ENCODE measurements at places on chromosomes 5 and 9.
A peak's percentile ranks its signal among the peaks of the same experiment; 100 is the strongest.

DNA sequence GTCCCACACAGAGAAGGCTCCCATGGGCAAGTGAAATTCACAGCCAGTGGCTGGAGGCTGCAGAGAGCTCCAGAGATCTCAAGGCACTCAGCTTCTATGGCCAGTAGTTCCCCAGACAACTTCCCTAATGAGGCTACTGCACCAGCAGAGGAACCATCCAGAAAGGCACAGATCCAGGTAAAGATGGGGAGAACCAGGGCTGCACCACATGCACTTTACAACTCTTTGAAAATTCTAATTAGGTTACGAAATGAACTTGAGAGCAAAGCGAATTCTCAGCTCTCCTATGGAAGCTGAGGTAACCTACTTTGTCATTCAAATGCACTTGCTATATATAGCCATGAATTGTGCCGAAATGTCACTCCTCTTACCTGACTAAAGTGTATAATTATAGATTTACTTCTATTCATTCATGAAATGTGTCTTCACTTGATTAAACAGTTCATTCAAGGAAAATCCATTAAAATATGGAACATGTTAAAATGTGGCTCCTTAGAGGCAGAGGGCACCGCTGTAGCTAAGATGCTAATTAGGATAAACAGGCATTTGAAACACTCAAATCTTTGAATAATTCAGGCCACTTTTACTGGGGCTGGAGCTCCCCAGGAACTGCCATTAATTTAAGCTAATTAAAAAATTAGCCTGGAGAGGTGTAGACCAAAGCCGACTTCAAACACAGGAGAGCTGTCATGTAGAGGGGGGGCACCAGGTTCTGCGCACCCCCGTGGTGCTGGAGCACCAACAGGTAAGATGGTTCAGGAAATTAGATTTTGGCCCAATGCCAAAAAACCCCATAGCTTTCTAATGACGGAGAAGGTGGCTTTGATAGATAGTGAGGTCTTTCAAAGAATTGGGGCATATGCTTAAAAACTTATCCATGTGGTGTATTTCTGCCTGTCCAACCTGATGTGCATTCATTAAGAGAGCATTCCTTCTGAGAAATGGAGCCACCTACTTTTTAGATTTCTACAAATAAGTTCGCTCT is 204.1 kb downstream of the GABBR2 start:
- no peak for DNase-seq

GRCh38 chr5:72177538-72177937 is 70.3 kb downstream of the MAP1B start:
- no peak for DNase-seq

- no peak for DNase-seq
These were observed 12.5 kb downstream of the KCNT1 start for GRCh38 chr9:135714242-135715055.

- DNase-seq, result no peak
These were observed 27.1 kb upstream of the NFIB start for GRCh38 chr9:14340994-14341393.

DNA sequence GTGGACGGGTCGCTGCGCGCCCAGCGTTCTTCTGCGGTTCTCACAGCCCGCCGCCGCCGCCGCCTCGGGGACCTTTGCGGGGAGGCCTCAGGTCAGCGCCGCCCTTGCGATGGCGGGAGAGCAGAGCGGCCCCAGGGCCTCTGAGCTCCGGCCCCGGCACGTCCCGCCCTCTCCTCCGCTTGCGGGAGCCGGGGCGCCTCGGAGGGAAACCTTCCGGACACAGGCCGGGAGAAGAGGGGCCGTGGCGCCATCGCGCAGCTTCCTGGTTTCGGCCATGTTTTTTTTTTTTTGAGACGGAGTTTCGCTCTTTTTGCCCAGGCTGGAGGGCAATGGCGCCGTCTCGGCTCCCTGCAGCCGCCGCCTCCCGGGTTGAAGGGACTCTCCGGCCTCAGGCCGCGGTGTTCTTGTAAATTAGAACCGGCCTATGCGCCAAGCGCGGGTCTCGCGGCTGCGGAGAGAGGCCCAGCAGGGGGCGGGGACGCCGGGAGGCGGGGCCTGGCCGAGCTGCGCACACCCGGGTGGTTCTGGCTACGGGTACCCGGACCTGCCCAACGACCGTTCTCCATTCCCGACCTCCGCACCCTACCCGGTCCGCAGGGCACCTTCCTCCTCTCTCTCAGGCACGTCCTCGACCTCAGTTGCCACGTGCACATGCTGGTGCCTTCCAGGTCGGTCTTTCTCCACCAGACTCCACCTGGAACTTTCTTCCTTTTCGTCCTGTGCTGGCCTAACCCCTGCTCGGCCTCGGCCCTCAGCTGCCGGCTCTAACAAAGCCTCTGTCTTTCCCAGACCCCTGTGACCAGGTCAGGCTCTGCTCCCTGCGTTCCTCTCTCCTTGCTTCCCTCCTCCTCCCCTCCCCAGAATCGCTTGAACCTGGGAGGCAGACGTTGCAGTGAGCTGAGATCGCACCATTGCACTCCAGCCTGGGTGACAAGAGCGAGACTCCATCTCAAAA is 28.8 kb upstream of the MGAT1 start:
- peak; percentile 74 for DNase-seq

- no peak for DNase-seq
These were observed 43.9 kb downstream of the SHLD3 start for GRCh38 chr5:65668696-65669095.

DNA sequence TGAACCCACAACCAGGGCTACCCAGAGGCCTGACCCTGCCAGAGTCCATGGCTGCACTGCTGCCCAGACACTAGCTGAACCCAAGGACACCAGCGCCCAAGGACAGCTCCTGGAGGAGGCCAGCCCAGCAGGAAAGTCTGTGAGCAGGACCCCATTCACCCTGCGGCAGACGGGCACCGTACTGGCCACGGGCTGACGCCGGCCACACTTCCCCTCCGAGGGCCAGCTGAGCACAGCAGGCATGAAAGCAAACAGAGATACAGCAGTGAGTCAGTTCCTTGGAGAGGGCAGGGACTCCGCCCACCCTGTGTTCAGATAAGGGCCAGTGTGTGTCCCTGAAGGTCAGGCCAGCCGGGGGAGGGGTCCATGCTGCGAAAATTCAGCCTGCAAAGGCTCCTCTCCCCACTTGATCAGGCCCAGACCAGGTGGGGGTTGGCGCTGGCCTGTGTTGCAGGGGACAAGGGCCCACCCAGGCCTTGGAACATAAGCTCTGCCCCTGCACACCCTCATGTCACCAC is 3.2 kb downstream of the RNF208 start:
- no peak for DNase-seq

DNA sequence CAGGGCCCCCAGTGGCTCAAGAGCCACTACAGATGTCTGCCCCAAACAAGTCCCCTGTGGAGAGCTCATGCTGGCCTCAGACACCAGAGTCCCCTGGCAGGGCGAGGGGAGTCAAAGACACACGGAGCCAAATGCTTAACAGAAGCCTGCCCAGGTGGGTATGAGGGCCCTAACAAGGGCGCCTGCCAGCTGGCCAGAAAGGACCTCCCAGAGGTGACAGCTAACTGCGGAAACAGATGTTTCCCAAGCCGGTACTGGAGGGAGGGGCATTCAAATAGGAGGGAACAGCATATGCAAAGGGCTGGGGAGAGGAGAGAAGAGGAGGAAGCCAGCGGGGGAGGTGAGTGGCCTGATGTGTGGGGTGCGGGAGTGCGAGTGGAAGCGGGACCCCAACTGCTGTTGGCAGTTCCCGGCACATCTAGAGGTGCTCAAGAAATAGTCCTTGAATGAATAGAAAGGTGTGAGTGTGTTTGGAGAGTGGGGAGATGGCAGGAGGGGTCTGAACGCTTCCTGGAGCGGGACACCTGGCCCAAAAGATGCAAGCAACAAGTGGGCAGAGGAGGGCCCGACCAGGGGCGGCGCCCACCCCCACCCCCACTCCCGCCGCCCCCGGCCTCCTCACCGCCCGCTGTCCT is 824 bp downstream of the MXD3 start:
- DNase-seq, result no peak

DNA sequence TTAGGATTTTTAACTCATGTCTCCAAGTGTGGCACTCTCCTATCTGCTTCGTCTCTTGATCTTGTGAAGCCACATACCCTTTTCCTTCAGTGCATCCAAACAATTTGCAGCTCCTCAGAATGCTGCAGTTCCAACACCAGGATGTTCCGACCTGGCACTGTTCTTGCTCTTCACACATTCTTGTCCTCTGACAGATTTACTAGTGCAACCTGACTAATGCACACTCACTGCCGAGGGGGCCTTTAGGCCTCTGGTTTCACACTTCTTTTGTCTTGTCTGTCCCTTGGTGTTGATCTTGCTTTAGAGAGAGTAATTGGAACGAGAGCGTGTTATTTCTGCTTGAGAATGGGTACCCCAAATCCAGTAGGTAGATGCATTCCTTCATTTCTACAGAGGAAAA is 15.0 kb downstream of the ARHGAP26 start:
- DNase-seq, result no peak

DNA sequence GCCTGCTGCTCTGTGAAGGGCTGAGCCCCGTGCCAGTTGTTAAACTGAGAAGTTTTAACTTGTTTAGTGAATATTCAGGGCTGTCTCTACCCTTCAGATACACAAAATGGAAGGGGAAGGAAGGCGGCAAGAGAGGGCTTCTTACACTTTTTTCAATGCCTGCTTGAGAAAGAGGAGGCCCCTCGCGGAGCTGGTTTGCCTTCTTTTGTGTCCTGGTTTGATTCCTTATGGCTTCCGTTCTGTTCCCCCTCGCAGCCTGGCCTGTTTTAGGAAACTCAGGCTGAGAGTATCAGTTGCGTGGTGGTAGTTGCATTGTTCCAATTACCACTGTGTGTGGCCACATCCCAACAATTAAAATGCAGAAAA is 1.0 kb downstream of the FAM53C start:
- DNase-seq, result no peak
